NCI-H446 (cell line): ENCODE measurements at places on chromosomes 2 and 18.

- DNase-seq, result no peak
These were observed 631.8 kb upstream of the RAB6C start for GRCh38 chr2:129347486-129348217.

DNA sequence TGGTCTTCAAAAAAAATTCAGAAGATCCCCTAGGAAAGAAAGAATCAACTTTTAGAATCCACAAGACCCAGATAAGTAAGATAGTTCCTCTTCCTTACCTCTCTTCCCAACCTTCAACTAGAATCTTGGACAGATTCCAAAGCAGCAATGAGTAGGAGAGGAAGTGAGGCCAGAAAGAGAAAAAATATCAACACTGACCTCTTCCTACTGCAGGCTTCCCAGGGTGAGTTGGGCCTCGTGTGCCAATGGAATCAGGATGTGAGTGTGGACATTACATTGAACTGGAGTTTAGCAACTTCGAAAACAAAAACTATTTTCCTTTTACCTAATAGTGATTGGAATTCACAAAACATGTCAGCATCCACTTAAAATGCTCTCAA lies 102.5 kb upstream of the PIEZO2 start:
- DNase-seq, result no peak

GRCh38 chr2:143121079-143121478 lies 8.1 kb upstream of the ARHGAP15 start:
- DNase-seq, result no peak

- DNase-seq, result no peak
These were observed 5.2 kb downstream of the PFN4 start for GRCh38 chr2:24117902-24118301.

GRCh38 chr2:85414761-85415553 lies 3.6 kb upstream of the SH2D6 start:
- DNase-seq, result no peak

- no peak for DNase-seq
These were observed 12.0 kb downstream of the LRRC30 start for GRCh38 chr18:7242926-7243325.

- DNase-seq, result no peak
These were observed 72.7 kb upstream of the UBE2E3 start for GRCh38 chr2:180907731-180908130.

GRCh38 chr2:12222554-12222953 lies 476.1 kb downstream of the LPIN1 start:
- no peak for DNase-seq

DNA sequence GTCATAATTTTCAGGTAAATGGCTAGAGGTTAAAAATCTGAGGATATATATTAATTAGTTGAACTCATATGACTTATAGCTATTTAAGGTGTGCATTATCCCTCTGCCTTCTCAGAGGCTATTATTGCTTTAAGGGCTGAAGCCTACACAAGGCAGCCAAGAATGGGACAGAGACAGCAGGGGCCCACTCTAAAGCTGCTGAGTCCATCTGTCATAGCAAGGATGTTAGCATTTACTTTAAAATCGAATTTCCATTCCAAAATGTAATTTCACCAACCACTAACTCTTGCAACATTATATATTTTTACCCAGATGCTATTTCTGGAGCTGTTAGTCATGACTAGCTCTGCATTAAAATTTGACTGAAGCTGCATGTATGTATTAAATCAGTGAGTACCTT lies 236.3 kb upstream of the FSIP2 start:
- DNase-seq, result peak; percentile 73
